HFFc6 (cell line): ENCODE measurements at places on chromosomes 16 and 17.
A peak's percentile ranks its signal among the peaks of the same experiment; 100 is the strongest.

DNA sequence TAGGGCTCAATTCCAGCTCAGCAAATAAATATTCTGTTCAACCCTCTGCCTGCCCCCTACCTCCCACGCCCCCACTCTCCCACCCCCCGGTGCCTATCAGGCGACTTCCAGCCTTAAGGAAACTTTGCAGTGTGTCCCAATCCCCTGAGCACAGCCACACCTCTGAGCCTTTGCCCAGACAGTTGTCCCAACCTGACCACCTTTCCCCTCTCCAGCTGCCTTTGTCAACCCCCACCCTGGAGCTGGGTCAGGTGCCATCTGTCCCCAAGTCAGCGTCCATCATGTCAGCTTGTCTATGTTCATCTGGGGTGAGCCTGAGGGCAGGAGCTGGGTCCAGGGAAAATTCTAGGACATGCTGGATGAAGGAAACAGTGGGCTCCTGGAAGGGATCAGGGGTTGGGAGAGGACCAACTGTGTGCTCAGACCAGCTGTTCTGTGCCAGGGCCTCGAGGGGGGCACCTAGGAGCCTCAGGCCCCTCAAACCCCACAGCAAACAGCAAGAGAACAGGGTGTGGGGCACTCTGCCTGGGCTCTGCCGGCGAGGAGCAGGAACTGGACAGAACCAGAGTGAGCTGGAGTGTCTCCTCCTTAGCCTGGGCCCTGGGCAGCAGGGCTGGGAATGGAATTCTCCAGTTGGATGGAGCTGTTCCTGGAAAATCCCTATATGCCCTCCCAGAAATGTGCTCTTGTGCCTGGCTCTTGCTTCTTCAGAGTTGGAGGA lies 17.8 kb downstream of the CDH16 start:
- H3K27ac ChIP-seq = peak overlapping the region; percentile 40; the same call in 1 of the 2 replicates
- peaks cover 5% of the 10 kb centered on the region for H3K27me3 ChIP-seq
- DNase-seq = no peak

- H3K4me3 ChIP-seq = no peak overlapping the region
- peaks cover 72% of the 10 kb centered on the region for H3K4me1 ChIP-seq
- H3K36me3 ChIP-seq = peaks cover 5% of the 10 kb centered on the region; the same call in 1 of the 2 replicates
- no peak overlapping the region for H3K27ac ChIP-seq
- DNase-seq = no peak
Observed at GRCh38 chr16:11082860-11083388, 138.6 kb downstream of the CLEC16A start.

- no peak for DNase-seq
- no peak overlapping the region for H3K27ac ChIP-seq
- H3K27me3 ChIP-seq = no peaks in the 10 kb centered on the region
- H3K4me1 ChIP-seq = no peaks in the 10 kb centered on the region
- H3K36me3 ChIP-seq = peaks cover 15% of the 10 kb centered on the region; the same call in 1 of the 2 replicates
Observed at GRCh38 chr17:82923366-82924113, 83.7 kb upstream of the ZNF750 start.

- H3K27me3 ChIP-seq = peaks cover 9% of the 10 kb centered on the region
- peak overlapping the region; percentile 80 for H3K4me3 ChIP-seq
- DNase-seq = peak; percentile 53
- no peak overlapping the region for H3K27ac ChIP-seq
- peaks cover 15% of the 10 kb centered on the region for H3K4me1 ChIP-seq
Observed at GRCh38 chr17:78253946-78254672, 22.7 kb downstream of the TMEM235 start.

- H3K36me3 ChIP-seq = no peaks in the 10 kb centered on the region
- peaks cover 32% of the 10 kb centered on the region for H3K27me3 ChIP-seq
- no peak overlapping the region for H3K4me3 ChIP-seq
- H3K4me1 ChIP-seq = peaks cover 9% of the 10 kb centered on the region
- no peak for DNase-seq
- H3K27ac ChIP-seq = no peak overlapping the region
Observed at GRCh38 chr16:27844826-27845225, 218.7 kb downstream of the GSG1L start.

- no peak overlapping the region for H3K4me3 ChIP-seq
- H3K4me1 ChIP-seq = no peaks in the 10 kb centered on the region
- no peak overlapping the region for H3K27ac ChIP-seq
Observed at GRCh38 chr16:76956394-76956793, 234.6 kb upstream of the MON1B start.

GRCh38 chr16:58392215-58393137 lies at the start of gene GINS3:
TSS of gene GINS3 (plus strand) at chr16:58392471. CDS start at chr16:58392602, 131 bp downstream.
- H3K4me1 ChIP-seq = peaks cover 10% of the 10 kb centered on the region
- peak; percentile 83 for DNase-seq
- peak within 1 kb of the TSS; percentile 92 for H3K27ac ChIP-seq

DNA sequence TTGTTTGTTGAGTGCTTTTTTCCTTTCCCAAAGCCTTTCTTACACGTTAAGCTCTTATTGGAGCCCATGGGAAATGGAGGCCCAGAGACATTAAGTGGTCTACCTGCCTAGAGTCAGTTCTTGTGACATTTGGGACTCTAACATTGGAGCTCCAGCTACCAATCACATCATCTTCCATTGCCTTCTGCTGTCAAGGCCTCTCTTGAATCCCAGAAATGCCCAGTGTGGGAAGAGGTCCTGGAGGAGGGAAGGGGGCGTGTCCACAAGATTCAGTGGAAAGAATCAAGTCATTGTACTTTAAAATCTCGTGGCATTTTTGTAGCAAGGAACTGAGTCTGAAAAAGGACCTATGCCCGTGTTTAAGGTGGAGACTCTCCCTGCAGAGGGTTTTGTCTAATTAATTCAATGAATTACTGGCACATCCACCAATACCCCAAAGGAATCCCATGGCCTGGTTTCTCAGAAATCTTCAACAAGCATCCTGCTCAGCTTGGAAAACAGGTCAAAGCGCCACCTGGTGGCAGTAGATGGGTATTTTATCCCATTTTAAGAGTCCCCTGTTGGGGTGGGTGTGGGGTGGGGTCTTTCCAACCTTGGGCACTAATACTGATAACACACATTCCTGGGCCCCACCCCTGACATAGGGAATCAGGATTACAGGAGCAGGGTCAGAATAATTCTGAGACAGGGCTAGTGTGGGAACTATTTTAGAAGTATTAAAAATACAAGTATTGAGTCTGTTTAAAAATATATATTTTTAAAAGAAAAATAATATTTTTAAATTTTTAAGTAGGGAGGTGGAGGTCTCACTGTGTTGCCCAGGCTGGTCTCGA lies 24.6 kb downstream of the GPT2 start:
- H3K27ac ChIP-seq = no peak overlapping the region
- peaks cover 2% of the 10 kb centered on the region; the same call in 1 of the 2 replicates for H3K27me3 ChIP-seq
- no peak overlapping the region for H3K4me3 ChIP-seq

DNA sequence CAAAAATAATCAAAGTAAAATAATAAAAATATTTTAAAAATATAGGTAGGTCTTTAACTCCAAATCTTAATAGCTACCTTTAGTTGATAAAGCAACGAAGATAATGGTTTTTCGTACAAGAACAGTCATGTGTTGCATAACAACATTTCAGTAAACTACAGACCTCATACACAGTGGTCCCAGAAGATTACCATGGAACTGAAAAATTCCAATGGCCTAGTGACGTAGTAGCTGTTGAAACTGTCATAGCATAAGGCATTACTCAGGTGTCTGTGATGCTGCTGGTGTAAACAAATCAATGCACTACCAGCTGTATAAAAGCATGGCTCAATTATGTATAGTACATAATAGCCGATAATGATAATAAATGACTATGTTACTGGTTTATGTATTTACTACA lies 43.9 kb downstream of the CREBBP start:
- peaks cover 30% of the 10 kb centered on the region for H3K36me3 ChIP-seq
- no peak for DNase-seq
- no peak overlapping the region for H3K4me3 ChIP-seq

GRCh38 chr17:80649672-80650330 lies 105.2 kb downstream of the RPTOR start:
- peaks cover 4% of the 10 kb centered on the region for H3K27me3 ChIP-seq
- peak overlapping the region; percentile 45 for H3K4me3 ChIP-seq
- peak; percentile 73 for DNase-seq
- H3K27ac ChIP-seq = peak overlapping the region; percentile 71

- H3K4me1 ChIP-seq = peaks cover 10% of the 10 kb centered on the region
- peak overlapping the region; percentile 69 for H3K27ac ChIP-seq
- H3K27me3 ChIP-seq = peaks cover 5% of the 10 kb centered on the region
- peak overlapping the region; percentile 81 for H3K4me3 ChIP-seq
Observed at GRCh38 chr17:81309140-81309858, 14.2 kb upstream of the SLC38A10 start.

- H3K4me3 ChIP-seq = no peak overlapping the region
- peaks cover 13% of the 10 kb centered on the region for H3K36me3 ChIP-seq
- H3K27ac ChIP-seq = no peak overlapping the region
- H3K4me1 ChIP-seq = peaks cover 27% of the 10 kb centered on the region
- peaks cover 7% of the 10 kb centered on the region for H3K27me3 ChIP-seq
Observed at GRCh38 chr16:27387724-27388123, 14.2 kb upstream of the IL21R start.

DNA sequence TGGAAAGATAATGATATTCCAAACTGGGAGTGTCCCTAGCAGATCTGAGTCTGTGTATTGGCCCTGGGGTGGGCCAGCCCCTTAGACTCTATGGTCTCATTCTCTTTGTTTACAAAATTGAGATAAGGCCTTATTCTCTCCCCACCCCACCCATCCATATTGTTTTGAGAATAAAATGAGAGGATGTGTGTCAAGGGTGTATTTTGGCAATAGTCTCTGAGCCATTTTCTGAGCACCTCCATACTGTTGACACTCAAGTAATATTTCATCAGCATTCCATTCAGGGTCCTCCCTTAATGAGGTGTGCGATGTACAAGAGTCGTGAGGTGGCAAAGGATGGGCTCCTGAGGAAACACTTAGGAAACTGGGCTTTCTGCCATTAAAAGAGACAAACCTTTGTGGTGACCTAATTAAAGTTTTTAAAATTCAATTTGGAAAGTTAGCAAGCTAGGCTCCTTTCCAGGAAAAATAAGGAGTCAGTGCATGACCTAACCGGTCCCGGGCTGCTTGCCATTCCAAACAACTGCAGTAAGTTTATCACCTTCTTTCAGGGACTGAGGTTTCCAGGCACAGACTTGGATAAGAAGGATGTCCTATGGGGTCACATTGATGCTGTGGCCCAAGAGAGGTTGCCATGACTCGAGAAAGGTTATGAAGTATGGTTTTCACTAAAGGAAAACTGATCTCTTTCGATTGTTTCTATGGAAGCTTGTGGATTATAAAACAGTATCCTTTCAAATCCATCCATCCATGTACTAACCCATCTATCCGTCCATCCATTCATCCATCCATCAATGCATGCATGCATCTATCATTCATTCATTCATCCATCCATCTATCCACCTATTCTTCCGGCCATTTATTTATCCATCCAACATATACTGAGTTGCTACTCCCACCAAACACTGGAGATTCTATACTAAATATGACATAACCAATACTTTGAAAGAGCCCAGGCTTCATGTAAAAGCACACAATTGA lies 443.3 kb downstream of the UTP18 start:
- H3K4me1 ChIP-seq = no peaks in the 10 kb centered on the region
- H3K27ac ChIP-seq = no peak overlapping the region
- no peak for DNase-seq
- no peak overlapping the region for H3K4me3 ChIP-seq
- H3K27me3 ChIP-seq = no peaks in the 10 kb centered on the region; the same call in 1 of the 2 replicates
- peaks cover 4% of the 10 kb centered on the region; the same call in 1 of the 2 replicates for H3K36me3 ChIP-seq

DNA sequence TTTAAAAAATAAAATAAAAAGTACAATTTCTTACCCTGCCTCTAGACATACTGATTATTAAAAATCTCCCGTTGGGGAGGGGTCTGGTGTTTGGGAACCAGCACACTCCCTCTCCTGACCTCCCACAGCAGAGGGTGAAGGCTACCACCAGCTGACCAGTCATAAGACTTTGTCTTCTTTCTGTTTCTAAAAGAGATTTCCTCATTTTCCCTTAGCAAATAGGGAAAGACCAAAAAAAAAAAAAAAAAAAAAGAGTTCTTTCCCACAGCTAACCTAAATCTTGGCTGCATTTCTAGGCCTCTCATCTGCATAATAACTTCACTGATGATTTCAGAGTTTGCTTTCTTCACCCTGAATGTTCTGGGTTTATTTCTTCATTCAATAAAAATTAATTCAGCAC lies 30.3 kb downstream of the CDK5RAP3 start:
- no peaks in the 10 kb centered on the region for H3K36me3 ChIP-seq
- no peak overlapping the region for H3K4me3 ChIP-seq
- peak overlapping the region; percentile 98 for H3K27ac ChIP-seq

GRCh38 chr16:81752225-81752875 lies 26.7 kb upstream of the PLCG2 start:
- peaks cover 3% of the 10 kb centered on the region for H3K27me3 ChIP-seq
- no peaks in the 10 kb centered on the region for H3K36me3 ChIP-seq
- no peak overlapping the region for H3K27ac ChIP-seq
- H3K4me1 ChIP-seq = peaks cover 5% of the 10 kb centered on the region; the same call in 1 of the 2 replicates
- H3K4me3 ChIP-seq = no peak overlapping the region
- no peak for DNase-seq

GRCh38 chr17:28574526-28574925 lies 2.2 kb downstream of the ALDOC start:
- H3K4me3 ChIP-seq = no peak overlapping the region
- no peak overlapping the region for H3K27ac ChIP-seq
- no peak for DNase-seq
- H3K27me3 ChIP-seq = peaks cover 3% of the 10 kb centered on the region
- H3K4me1 ChIP-seq = peaks cover 40% of the 10 kb centered on the region

DNA sequence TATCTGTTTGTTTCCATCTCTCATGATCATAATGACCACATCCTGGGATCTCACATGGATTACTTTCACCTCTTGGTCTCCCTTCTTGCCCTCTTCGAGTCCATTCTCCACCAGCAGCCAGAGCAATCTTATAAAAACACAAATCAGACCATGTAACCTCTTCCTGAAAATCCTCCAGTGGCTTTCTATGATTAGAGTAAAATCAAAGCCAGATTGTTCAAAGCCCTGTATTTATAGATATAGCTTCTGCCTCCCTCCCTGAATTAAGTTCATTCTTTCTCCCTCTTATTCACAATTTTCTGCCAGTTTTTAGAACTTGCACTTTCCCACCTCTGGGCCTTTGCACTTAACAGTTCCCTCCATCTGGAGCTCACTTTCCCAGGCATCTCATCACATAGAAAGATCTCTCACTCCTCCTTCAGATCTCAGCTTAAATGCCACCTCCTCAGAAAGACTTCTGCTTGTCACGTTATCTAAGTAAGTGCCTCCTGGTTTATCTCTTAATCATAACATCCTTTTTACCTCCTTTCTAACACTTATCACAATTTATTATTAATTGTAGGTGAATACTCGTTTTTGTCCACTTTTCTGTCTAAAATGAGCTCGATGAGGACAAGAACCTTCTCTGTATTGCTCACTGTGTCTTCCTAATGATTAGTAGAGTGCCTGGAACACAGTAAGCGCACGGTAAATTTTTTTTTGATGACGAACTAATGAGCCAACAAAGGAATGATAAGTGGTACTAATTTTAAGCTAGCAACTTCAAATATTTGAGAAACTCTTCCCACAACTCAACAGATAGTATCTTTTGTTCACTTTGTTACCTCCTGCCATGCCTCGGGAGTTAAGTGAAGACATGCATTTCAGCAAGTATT lies 80.5 kb downstream of the CYB561 start:
- peaks cover 33% of the 10 kb centered on the region for H3K36me3 ChIP-seq
- peaks cover 7% of the 10 kb centered on the region; the same call in 1 of the 2 replicates for H3K27me3 ChIP-seq
- H3K4me3 ChIP-seq = no peak overlapping the region; the same call in 1 of the 2 replicates
- peaks cover 7% of the 10 kb centered on the region for H3K4me1 ChIP-seq
- no peak overlapping the region for H3K27ac ChIP-seq

GRCh38 chr16:84786605-84787262 lies 33.1 kb upstream of the CRISPLD2 start:
- no peak overlapping the region for H3K4me3 ChIP-seq
- no peak overlapping the region for H3K27ac ChIP-seq
- H3K27me3 ChIP-seq = peaks cover 2% of the 10 kb centered on the region; the same call in 1 of the 2 replicates
- H3K4me1 ChIP-seq = peaks cover 28% of the 10 kb centered on the region
- 0 out of 2 replicates have a peak, but pooled peaks cover 4% of the 10 kb centered on the region for H3K36me3 ChIP-seq
- no peak for DNase-seq

- no peaks in the 10 kb centered on the region for H3K36me3 ChIP-seq
- peak overlapping the region; percentile 72 for H3K27ac ChIP-seq
- DNase-seq = peak; percentile 60
- H3K4me1 ChIP-seq = peaks cover 36% of the 10 kb centered on the region
- peak overlapping the region; percentile 93 for H3K4me3 ChIP-seq
Observed at GRCh38 chr16:2027024-2028010, 615 bp downstream of the NHERF2 start.
